ENCODE measurements at places on chromosomes 1 and 21.

- no peak for DNase-seq
Observed at GRCh38 chr1:228980232-228980937, 245.1 kb downstream of the RHOU start.

DNA sequence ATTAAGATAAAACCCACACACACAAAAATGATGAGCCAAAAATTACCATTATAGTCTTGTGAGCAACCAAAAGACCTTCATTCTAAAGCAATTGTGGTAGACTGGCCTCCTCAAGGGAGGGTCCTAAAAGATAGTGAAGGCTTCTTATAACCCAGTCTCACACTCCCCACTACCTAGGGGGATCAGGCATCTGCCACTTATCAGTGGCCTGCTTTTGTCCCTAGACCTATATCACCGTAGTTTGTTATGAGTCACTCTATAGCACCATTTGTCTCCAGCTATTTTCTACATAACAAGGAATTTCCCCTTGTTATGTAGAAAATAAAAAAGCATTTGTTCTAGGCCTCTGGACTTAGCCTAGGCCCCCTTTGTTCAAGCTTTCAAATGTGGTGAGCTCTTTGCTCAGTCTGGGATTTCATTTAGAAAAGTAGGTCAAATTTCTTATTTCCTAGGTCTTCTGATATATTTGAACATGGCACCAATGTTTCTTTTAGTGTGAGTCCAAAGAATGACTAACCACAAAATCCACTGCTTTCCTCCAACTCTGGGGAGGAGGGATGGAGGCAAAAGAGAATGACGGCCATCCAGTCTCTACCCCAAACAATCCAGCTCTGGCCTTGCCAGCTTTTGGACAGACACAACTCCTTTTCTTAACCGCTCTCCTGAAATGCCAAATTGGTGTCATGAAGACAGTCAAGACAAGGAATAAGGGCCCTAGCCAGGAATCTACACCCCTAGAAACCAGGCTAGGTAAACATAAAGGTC is 8.9 kb downstream of the ADAR start:
- no peak for DNase-seq

DNA sequence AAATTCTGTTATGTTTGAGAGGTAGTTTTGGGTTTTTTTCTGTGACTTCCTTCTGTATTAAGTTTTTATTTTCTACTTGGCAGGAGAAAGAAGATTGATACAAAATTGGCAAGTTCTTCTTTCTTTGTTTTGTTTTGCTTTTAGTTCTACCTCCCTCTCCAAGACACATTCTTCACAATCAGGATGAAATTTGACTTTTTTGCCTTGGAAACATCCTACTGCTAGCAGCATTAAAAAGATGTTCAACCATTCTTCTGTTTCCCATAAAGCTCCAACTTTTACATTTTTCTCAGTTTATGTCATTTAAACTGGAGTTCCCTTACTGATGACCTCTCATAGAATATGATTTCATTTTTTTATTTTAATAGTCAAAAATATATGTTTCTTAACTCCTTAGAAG is 234.8 kb downstream of the NCAM2 start:
- no peak for DNase-seq

DNA sequence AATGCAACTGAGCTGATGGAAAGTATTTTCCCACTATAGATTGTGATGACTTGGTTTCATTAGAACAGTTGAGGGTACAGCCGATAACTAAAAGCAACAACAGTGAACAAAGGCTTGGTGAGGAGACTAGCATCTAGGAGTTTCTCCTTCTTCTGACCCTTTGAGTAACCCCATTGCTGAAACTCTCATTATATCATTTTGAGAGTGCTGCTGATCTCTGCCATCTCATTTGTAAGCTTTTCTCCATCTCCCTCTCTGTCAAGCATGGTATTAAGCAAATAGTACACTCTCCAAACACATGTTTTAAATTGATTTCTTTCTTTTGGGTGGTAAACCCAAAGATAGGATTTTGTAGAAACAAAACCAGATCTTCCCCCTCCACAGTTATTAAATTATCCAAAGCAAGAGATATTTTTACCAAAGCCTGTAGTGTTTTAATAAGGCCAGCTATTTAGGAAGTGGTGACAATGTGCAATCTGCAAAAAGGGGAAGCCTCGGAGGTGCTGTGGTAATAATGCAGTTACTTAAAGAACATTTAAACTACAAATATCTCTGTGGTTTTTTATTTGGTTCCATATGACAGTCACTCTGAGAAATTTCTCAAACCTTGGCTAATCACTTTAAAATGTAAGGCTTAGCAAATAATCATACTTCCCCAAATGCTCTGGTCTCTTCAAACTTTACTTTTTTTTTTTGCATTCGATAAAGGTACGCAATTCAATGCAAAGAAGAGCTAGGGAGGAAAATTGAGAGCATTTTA is 287.5 kb downstream of the HLX start:
- peak; percentile 39 for DNase-seq

- DNase-seq, result no peak
Observed at GRCh38 chr1:10788592-10789006, 7.8 kb downstream of the CASZ1 start.

Data from fibroblast of upper back skin (primary cell).